ENCODE measurements at places on chromosomes 2 and 18. TPM values are rescaled to one million over a fixed set of nuclear protein-coding genes. Genes with fewer than 3 reads are reported as not detected.

DNA sequence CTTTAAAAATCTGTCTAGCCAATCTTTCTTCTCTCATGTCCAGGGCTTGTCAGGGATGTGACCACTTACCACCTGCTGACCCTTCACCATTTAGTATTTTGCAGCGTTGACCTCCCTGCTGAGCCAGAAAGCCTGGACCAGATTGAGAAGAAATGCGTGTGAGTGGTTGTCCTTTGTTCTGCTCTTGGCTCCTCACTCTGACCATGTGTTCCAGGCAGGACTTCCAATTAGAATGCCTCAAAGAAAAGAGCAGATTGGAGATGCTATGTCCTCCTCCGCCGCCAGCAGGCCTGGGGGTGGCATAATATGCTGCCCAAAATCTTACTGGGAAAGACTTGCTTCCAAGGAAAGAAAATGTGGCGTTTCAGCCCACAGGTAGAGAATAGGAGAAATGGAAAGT is 894.1 kb downstream of the SLC4A3 start:
- DNase-seq = no peak

DNA sequence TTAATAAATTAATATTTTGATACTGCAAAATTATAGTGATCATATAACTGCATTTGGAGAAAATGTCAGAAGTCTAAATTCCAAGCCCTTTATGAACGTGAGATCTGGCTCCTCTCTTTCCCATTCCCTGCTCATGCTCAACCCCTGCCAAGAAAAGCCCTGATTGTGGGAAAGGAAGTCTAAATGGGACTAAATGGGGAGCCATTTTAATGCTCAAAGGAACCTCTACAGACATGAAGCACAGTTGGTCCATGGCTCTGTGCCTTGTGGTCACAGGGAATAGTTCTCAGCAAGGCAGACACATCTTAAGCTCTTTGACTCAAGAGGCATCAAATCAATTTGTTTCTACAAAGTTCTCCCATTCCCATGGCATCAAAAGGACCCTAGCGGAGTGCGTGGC is 29.3 kb upstream of the INSIG2 start:
- no peak for DNase-seq

CLK1 gene
- total RNA-seq = 53.3 TPM

DNA sequence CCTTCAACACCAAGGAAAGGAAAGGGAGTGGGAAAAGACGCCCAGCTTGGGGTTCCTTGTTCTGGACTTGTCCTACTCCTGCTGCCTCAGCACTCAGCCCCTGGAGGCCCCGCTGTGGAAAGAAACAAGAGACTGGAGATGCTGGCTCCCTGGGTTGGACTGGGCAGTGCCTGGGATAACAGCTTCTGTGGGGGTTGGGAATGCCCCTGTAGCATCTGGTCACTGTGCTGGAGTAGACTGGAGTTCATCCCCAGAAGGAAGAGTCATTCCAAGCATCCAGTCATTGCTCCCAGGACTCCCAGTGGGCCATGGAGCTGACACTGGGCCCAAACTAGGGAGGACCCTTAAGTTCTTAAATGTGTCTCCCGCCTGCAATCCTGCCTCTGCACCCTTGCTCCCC is 129.3 kb upstream of the HAAO start:
- no peak for DNase-seq

GRCh38 chr2:190333395-190333794 is 10.0 kb upstream of the INPP1 start:
- DNase-seq = no peak

RIT2 gene
- not detected for total RNA-seq

DNA sequence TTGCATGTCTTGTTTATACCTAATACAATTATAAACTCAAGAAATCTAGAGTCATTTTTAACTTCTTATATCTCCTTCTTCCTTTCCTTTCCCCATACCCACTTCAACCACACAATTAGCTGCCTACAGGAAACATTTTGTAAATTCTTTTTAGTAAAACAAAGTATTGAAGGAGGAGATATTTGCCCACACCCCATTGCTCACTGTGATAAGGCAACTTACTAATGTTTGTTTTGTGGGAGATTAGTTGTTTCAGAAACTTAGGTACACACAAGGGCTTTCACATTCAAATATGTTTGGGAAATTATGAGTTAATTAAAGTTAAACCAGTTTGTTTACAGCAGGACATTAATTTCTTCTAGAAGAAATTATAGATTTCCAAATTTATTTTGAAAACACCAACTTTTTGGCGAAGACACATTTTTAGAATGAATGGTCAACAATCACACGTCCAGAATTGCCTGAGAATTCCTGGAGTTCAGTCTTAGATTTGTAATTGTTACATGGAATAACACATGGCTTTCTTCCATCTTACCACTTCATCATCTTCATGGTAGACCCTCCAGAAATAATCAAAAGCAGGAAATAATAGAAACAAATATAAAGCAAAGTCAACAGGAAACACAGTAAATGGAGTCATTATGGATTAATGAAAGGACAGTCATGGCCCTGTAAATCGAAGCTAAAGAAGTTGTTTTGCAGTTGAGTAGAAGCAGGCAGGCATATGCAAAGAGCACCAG is 62.5 kb upstream of the RAB27B start:
- no peak for DNase-seq

PROM2 gene
- 0.13 TPM for total RNA-seq

DNA sequence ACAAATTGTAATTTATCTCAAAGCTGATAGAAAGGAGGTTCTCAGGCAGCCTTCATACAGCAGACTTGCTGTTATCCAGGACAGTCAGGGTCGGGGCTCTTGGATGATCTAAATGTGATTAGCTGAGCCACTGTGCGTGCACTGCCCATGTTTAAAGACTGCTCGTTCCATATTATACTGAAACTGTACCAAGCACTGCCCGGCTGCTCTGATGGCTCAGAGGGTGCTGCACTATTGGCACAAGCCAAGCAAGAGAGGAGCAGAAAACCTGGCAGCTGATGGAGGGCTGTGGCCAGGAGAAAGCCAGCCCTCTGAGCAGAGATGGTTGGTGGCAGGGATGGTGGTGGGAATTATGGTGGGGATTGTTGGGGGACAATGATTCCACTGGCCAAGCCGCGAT is 63.4 kb downstream of the COL6A3 start:
- DNase-seq = no peak

RGPD3 gene
- total RNA-seq = 0.13 TPM

RNF25 gene
- total RNA-seq = 34.4 TPM

DNA sequence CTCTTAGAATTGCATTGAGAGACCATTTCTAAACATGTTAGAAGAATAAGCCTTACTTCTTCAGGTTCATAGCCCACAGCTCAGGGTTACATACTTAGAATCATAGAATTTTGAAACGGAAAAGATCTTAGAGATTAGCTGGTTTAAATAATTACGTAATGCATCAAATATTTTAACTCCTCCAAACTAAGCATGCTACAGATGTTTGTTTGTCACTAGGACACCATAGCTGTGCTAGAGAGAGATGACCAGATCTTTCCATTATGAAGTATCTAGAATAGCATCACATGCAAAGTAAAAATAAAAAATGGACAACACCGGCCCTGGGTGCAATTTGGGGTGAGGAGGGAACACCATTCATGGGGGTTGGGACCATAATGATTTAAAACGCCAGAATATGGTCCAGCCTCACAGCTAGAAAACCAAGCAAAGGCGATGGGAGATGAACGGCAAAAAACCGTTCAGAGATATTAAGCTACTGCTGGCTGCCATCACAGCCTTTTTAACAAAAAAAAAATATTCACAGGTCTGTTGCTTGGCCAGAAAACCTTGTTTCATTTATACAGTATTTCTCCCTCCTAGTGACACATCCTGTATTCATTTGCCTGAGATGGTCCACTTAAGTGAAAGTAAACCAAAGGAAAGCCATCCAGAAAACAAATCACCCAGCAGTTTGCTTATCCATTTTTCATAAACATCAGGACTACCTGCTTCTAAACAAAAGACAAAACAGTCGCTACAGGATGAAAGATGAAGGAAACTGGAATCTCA is 94.2 kb downstream of the EPHA4 start:
- no peak for DNase-seq

NFATC1 gene
- 17.1 TPM for total RNA-seq

DNA sequence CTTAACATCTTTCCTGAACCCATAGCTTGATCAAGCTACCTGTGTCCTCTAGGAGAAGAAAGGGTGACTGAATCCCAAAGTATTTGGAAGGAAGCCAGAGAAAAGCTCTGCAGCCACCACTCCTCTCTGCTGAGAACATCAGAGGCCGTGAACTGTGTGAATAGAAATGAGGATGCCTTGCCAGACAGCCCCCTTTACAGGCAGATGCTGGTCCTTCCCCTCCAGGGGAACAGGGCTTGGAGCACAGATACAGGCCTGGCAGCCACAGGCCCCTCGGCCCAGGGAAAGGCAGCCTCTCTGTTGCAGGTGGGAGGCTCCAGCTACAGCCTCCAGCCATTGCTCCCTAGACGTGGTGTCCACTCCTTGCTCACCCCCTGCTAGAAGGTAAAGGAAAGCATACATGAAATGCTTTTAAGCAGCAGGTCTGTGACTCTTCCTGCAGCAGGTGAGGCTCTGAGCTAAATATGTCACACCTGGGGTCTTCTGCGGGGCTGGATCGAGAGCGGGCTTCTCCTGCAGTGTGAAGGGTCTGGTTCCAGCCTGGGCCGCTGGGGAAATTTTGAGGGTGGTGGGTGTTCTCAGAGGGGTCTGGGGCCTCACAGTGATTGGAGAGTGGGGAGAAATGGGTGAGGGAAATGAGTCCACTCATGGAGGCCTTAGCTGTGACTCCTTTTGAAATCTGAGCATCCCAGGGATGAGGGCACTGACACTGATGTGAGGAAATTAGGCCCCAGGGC is 234.0 kb downstream of the KLHL29 start:
- no peak for DNase-seq

DNA sequence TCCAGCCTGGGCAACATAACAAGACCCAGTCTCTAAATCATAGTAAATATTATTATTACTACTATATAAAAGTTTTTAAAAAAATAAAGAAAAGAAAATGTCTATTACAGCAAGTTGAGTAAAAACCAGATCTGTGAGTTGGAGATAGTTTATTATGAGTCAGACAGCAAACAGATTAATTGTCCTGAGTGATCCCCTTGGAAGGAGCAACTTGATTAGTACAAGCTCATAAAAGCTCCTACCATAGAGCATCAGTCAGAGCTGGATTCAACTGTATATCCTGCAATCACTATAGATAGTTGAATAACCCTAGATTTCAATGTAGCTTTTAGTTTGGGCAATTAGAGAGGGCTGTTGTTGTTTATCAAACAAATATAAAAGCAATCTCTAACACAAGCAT is 84.1 kb downstream of the TRABD2A start:
- DNase-seq = no peak

GRCh38 chr2:29469961-29470360 is 354.7 kb downstream of the CLIP4 start:
- no peak for DNase-seq

DNA sequence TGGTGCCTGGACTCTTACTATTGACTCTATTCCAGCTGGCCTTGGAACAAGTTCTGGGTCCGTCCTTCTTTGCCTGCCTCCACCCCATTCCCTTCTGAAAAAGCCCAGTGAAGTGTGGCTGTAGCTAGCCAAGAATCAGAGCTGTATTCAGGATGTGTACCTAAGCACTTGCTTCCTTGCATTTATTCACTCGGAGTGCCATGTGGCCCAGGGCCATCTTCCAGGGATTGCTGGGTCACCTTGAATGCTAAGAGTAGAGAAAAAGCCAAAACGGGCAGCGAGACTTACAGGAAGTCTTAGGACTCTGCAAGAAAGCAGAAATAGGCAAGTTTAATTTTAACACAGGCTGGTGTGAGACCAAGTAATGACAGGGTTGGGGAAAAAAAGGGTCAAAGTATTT is 4.1 kb downstream of the ITGA6 start:
- DNase-seq = no peak

GRCh38 chr2:105910497-105911238 is 166.0 kb downstream of the NCK2 start:
- no peak for DNase-seq

- DNase-seq = no peak
Measured at GRCh38 chr2:213150315-213151097, 906 bp downstream of the IKZF2 start.

DNA sequence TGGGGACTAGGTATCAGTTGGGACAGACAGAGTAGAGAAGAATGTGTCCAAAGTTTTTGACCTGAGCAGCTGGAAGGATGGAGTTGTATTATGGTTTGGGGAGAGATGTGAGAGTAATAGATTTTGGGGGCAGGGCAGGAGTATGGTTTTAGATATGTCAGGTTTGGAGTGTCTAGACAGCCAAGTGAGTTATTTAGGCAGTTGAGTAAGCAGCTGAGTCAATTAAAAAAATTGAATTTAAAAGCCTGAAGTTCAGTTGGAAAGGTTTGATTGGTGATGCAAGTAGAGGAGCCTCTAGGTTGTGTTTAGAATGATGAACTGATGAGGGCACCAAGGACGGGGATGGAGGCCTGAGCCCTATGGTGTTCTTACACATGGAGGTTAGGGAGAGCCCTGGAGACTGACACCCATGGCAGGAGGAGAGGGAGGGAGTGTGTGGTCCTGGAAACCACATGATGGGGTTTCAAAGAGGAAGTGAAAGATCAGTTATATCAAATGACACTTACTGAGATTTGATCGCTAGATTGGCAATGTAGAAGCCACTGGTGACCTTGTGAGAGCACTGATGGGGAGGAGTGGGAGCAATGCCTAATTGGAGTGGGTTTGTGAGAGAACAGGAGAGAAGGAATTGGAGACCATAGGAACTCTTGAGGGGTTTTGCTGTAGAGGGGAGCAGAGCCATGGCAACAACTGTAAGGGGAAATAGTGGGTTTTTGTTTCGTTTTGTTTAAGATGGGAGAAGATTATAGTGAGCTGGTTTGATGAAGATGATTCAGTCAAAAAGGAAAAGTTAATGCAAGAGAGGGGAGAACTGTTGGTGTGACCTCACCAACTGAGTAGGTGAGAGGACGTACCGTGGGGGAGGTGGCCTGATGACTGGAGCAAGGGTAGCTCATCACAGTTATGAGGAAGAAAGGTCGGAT is 10.3 kb downstream of the ITGA6 start:
- DNase-seq = no peak

GRCh38 chr18:10591896-10592295 is 66.1 kb downstream of the NAPG start:
- no peak for DNase-seq

DNA sequence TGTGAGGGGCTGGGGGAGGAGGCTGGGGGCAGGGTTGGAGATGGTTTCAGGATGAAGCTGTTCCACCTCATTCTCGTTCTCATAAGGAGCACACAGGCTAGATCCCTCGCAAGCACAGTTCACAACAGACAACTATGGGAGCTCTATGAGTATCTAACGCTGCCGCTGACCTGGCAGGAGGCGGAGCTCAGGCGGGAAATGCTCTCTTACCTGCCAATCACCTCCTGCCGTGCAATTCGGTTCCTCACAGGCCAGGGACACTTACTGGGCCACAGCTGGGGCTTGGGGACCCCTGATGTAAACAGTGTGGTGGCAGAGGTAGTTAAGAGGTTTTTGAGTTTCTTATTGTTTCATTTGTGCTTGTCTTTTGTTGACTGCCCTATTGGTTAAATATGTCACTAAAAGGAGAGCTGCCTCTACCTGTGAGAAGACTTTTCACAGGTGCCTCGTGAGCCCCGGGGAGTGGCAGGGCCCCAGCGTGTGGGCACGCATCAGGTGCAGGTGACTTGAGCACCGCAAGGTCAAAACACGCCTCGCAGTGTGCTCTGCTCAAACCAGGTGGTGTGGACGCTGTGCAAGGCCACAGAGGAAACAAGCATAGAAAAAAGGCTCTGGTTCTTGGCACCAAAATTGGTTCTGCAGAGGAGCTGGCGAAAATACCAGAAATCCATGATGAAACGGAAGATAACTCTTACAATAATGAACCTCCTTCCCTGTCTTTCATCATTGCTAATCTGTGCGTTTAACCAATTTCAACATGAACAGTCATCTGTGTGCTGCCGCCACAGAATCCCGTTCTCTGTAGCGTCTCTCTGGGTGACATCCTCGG is 10.2 kb downstream of the MLPH start:
- no peak for DNase-seq

CD207 gene
- total RNA-seq = under 0.01 TPM

C2orf15 gene
- 0.13 TPM for total RNA-seq
